GM12892 (cell line): ENCODE measurements at places on chromosomes 2 and 18.

DNA sequence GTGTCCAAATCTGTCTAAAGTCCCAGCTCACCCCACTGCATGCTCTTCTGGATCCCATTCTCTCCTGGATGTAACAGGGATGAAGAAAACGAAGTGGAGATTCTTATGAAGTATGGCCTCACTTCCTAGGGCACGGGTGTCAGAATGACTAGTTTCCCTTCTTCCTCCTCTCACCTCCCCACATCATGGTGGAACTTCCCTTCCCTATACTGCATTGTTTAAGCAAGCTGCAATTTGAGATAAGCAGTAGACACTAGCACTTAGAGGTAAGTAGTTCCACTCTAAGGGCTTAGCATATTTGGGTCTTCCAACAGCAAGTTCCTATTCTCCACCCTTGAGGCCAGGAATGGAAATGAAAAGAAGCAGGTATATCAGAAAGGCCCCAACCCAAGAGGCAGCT is 29.7 kb downstream of the SLC4A5 start:
- no peak for DNase-seq

- DNase-seq, result no peak
Measured at GRCh38 chr2:147345246-147345645, 499.6 kb upstream of the ACVR2A start.

GRCh38 chr2:106065983-106066820 is 127.9 kb downstream of the UXS1 start:
- DNase-seq, result no peak

DNA sequence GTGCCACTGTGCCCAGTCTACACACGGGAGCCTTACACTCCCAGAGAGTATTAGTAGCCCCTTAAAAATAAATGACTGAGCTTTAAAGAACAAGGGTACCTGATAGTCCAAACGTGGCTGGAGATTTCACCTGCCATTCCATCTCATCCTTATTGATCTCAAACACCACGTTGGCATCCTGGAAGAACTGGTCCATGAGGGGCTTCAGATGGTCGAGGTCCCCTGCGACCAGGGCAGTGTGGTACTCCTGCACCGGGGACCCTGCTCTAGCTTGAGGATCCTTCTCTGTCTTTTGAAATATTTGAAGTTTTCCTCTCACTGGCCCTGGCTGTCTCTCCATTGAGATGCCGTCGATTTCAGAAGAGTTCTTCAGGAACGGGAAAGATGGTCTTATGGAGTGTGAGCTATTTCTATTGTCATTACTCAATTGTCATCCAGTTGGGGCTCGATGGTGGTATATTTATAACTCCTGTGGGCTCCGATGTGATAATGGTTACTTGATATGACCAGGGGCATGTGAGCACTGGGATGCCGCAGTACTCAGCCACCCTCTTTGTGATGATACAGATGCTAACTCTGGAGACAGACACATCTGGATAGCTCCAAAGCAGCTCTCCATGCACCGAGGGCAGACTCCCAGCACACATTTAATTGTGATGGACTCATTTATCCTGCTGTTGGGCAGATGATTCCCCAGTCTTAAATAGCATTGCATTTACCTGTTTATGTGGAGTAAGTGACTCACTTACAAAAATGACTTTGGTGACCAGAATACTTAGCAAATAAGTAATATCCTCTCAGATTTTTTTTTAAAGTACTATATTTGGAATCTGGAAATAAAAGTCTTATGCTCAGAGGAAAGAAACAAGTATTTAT is 22.8 kb downstream of the ASB18 start:
- no peak for DNase-seq

- no peak for DNase-seq
Measured at GRCh38 chr2:84856787-84857186, 24.1 kb downstream of the TRABD2A start.

DNA sequence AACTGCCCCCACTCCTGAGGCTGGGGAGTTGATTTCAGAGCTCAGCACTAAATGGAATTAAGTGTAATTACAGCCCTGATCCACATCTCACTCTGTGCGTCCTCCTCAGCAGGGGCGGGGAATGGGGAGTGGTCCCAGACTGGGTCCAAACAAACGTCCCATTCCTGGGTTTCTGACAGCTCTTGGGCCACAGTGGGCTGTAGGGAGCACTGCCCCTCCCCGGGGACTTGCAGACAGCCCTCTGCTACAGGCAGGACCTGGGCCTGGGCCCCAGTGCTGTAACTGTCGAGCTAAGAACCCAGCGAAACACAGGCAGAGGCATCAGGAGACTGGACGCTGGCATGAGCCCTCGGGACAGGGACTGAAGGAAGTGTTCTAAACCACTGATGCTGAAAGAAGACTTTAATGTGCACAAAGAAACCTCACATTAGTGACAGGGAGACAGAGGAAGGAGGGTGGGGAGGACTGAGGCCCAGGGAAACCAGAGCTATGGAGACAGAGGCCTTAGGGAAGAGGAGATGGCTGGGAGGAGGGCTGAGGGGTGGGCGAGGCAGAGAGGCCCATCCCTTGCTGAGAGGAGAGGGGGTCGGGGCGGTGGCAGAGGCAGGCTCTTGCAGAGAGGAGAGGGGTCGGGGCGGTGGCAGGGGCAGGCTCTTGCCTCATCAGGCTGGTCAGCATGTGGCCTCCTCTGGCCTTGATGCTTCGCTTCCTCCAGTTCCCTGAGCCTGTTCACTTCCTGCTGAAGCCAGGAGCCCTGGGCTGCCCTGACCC is 5.8 kb upstream of the SEMA4C start:
- DNase-seq, result no peak

DNA sequence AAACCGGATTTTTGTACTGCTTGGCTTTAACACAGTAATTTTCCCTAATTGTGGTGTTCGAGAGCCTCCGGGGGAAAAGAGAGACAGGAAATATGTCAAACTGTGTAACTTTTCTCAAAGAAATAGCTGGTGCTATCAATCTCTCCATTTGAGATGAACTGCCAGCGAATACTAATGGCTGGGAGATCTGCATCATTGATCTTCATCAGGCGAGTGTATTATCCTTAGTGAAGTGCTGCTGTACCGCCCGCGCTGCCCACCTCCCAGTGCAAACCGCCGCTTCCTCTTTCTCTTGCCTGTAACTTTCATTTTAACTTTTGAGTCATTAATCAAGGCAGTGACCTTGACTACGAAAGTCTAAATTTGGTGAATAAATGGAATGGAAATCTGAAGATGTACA is 246.1 kb upstream of the ST6GAL2 start:
- DNase-seq, result peak; percentile 3

DNA sequence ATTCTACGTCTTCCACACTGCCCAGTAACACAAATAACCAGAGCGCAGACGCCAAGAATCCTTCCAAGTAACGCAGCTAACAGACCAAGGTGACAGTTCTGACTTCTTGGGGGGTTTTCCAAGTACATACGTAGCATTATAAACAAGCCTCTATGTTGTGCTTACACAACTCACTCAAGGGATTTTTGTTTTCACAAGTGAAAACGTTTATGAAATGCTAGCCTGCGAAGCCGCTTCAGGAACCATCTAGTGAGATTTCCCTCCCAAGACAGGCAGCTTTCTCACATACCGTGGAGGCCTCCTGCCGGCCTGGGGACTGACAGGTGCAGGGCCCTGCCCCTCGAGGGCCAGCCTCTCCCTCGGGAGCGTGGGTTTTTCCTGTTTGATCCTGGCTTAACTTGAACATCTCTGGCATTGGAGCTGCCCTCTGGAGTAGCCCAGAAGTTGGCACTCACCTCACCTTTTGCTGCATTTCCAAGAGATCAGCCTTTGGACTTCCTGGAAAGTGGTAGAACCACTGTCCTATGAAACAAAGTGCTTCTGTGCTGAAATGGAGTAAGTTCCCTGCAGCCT is 151.1 kb downstream of the MBP start:
- no peak for DNase-seq

DNA sequence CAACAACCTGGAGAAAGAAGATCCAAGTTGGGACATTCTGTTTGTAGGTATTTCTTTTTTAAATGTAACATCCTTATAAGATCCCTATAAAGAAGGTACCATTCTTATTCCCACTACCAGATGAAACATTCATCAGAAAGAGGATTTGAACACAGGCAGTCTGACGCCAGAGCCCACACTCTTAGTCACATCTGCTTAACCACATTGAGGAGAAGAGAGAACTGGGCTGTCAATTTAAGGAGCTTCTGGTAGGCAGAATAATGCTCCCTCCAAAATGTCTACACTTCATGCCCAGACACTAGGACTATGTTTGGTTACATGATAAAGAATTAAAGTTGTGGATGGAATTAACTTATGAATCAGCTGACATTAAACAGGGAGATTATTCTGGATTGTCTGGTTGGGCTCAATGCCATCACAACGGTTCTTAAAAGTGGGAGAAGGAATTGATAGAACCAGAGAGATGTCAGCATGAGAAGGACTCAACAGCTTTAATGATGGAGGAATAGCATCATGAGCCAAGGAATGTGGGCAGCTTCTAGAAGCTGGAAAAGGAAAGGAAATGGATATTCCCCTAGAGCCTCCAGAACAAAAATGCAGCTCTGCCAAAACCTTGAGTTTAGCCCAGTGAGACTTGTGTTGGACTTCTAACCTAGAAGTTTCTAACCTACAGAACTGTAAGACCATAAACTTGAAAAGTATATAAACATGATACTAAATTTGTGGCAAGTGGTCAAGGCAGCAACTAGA is 82.2 kb downstream of the KLF7 start:
- no peak for DNase-seq

- no peak for DNase-seq
Measured at GRCh38 chr2:106921451-106921850, 35.5 kb upstream of the ST6GAL2 start.

DNA sequence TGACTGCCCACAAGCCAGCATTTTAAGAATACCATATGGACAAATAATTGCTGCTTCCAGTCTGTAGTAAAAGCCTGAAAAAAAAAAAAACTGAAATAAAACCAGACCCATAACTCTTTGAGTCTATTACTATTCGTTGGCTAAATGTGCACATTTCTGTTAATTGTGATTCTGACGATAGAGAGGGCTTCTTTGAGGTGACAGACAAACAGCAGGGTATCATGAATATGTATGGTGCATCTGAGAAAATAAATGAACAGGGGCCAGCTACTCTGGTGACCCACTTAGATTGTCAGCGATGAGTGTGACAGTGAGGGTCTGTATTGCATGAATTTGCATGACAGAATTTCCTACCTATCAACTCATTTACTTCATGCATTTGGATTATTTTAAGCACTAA is 427.8 kb upstream of the SOX11 start:
- DNase-seq, result no peak

DNA sequence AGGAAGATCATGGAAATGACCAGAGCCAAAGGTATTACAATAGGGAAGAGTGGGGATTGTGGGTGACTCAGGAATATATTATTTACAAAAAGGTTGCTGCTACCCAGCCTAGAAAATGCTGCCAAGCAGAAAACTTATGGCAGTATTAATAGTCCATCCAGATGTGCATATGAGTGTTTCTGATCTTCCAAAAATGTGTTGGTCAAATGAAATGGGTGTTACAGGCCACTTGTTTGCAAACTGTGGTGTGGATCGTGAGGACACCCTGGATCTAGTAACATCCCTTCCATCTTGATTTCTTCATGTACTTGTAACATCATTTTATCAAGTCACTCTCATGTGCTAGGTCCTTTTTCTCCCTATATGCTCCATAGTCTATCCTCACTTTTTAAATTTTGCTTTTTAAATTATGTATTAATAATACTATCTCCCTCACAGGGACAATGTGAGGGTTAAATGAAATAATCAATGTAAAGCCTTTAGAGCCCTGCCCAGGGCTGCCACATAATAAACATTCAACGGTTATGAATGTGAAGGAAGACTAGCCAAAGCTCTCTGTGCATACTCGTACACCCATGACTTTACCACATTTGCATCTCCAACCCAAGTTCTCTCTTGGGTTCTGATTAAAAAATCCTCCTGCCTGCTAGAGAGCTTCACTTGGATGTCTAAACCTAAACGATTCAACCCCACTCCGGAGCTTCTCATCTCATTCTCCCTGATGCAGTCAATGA is 18.5 kb downstream of the CD226 start:
- no peak for DNase-seq

DNA sequence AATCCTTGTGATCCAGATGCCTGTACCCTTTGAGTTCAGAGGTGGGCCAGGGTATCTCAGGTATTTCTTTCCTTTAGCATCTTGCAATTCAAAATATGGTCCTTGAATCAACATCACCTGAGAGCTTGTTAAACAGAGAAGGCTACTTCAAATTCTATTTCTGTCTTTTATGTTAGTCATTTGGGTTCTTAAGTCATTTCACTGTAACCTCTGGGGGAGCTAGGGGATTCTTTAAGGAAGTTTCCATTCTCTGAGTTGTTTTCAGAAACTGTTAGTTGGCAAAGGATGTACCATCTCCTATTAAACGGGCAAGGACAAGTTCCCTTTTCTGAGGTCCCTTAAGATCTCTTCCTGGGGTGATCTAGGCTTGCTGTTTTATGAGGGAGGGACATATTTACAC is 16.6 kb downstream of the CFLAR start:
- no peak for DNase-seq

DNA sequence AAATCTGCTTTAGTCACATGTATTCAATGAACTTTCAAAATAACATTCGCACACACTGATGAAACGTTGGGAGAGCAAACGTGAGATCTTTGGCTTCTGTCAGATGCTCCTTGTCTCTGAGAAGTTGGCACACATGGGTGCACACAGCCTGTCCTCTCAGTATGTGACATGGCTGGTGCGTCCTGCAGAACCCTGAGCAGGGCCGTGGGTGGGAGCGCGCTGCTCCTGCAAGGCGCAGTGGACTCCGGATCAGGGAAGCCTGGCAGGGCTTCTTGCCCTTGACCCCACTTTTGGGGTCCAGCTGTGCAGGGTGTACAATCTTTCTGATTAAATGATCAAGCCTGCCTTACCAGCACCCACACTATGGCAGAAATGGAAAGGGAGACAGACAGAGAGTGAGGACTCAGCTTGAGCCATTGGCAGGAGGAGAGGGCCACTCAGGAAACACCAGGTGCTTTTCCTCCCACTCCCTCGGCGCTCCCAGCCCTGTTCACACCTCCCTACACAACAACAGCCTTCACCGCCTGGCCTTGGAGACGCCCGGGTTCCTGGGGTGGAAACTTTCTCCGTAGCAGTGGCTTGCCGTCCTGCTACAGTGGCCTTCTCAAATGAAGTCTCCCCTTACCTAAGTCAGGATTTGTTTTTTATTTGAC is 108.4 kb upstream of the SNTG2 start:
- DNase-seq, result no peak

DNA sequence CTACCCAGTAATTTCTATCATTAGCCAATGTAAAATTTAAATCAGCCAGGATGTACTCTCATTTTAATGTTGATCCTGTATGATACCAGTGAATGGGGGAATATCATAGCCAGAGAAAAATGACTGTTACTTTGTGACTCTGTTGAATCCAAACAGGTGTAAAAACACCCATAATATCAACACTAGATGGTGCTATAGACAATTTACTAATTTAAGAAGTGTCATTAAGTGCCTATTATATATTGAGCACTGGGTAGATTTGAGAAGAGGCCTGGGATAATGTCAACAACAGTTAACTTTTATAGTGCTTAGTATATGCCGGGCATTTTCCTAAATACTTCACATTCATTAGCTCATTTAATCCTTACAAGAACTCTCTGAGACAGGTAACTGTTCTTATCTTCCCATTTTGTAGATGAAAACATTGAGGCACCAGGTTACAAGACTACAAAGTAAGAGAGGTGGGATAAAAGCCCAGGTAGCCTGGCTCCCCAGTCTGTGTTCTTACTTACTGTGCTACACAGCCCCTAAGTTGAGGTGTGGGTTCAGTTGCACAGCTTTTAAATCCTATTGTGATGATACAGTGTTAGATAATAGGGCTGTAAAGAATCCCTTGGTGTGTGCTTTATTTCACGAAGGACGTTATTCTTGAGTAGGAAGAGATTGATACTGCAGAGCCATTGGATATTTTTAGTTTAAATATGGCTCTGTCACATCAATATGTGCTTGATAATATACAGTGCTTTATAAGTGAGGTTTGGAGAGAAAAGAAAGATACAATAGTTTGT is 325.5 kb downstream of the AGPS start:
- DNase-seq, result no peak

- no peak for DNase-seq
Measured at GRCh38 chr2:24052951-24053350, 3.4 kb downstream of the FKBP1B start.
